ENCODE measurements at places on chromosomes 5 and 9.

GRCh38 chr9:137660144-137660543 is 41.3 kb downstream of the EHMT1 start:
- DNase-seq = no peak

- DNase-seq = no peak
Observed at GRCh38 chr5:96384353-96384752, 48.7 kb downstream of the PCSK1 start.

GRCh38 chr9:21097817-21098216 is 20.1 kb upstream of the IFNB1 start:
- DNase-seq = no peak

- DNase-seq = peak; percentile 4
Observed at GRCh38 chr5:54944364-54944763, 41.0 kb downstream of the ESM1 start.

DNA sequence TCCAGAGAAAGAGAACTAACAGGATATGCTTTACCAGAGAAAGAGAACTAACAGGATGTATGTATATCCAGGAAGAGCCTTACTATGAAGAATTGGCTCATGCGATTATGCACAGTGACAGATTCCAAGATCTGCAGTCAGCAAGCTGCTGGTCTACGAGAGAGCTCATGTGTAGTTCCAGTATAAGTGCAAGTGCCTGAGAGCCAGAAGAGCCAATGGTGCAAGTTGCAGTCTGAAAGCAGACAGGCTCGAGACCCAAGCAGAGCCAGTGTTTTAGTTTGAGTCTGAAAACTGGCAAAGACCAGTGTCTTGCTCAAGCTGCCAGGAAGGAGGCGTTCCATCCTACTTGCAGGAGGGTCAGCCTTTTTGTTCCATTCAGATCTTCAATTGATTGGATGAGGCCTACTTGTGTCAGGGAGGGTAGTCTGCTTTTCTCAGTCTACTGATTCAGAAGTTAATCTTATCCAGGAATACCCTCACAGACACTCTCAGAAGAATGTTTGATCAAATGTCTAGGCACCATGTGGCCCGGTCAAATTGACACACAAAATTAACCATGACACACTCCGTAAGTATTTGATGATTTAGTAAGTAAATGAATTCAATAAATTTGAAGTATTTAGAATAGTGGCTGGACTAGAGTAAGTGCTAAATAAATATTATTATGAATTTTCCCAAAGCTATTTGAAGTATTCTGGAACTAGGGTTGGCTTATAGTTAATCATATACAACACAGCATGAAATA is 372.1 kb upstream of the SGCD start:
- DNase-seq = no peak

DNA sequence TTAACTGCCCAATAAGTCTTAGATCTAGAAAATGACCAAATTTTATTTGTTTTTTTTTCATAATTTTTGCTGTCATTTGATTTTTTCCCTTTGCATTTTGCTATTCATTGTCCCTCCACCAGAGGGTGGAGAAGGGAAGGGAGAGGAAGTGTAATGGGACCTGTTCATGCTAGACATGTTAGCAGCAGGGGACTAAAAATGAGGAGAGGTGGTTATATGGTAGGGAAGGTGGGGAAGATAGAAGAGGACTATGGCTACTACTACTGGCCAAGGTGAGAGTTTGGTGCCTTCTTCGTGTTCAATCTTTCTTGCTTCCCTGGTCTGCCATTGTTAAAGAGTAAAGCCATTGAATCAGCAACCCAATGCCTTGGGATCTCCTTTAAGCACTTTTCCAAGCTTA is 6.4 kb downstream of the GRIA1 start:
- DNase-seq = no peak

DNA sequence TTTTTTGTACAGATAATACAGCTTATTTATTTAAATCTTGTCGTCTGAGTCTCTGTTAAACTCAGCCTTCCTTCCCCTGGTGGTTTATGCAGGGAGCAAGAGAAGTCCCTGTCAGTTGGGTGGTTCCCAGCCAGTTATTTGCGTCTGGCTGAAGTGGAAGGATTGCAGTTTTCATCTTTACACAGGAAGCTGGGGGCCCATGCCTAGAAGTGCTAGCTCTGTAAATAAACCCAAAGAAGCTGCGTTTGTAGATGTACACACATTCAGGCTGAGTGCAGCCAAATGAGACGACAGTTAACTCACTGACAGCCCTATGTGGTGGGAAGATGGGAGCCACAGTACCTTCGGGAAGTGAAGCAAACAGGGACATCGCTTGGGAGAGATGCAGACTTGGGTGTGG is 122.1 kb downstream of the SAXO1 start:
- no peak for DNase-seq

GRCh38 chr9:8456344-8456743 is 656.8 kb upstream of the DMAC1 start:
- DNase-seq = no peak

- no peak for DNase-seq
Observed at GRCh38 chr5:178854284-178854683, 5.5 kb upstream of the ZNF354B start.

- DNase-seq = no peak
Observed at GRCh38 chr5:170105642-170106611, at the start of gene FOXI1. TSS of gene FOXI1 (plus strand) at chr5:170105897. CDS start at chr5:170105958, 61 bp downstream.

GRCh38 chr9:74493512-74493911 is 3.6 kb upstream of the RORB start:
- no peak for DNase-seq

- no peak for DNase-seq
Observed at GRCh38 chr5:10936081-10936855, 175.2 kb upstream of the DAP start.

DNA sequence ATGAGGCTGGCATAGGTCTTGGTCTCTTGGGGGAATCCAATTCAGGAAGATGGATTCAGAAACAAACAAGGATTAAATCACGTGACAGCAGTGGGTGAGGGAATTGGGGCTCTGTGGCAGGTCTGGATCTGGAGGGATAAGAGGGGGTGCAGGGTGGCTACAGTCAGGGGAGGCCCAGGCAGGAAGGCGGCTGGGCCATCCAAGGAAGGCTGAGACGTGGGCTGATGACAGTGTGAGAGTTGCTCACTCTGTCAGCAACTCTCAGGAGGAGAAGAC is 65.8 kb upstream of the COL5A1 start:
- DNase-seq = no peak

DNA sequence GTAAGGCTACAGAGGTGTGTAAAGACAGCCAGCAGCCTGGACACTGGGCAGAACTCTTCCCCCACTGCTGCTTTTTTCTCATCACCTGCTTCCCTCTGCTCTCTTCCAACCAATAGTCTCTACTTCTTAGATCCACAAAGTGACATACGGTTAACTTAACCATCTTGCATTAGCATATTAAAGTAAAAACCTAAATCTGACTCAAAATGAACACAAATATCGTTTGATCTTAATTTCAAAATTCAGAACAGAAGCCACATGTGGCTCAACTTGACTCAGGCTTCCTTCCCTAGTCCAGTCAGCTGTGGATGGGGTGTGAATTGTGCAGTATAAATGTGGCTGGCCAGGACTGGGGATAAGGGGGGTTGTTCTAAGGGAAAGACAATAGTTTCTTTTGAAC is 114.3 kb downstream of the STARD4 start:
- DNase-seq = no peak

GRCh38 chr9:101271102-101271501 is 113.7 kb downstream of the BAAT start:
- DNase-seq = no peak

DNA sequence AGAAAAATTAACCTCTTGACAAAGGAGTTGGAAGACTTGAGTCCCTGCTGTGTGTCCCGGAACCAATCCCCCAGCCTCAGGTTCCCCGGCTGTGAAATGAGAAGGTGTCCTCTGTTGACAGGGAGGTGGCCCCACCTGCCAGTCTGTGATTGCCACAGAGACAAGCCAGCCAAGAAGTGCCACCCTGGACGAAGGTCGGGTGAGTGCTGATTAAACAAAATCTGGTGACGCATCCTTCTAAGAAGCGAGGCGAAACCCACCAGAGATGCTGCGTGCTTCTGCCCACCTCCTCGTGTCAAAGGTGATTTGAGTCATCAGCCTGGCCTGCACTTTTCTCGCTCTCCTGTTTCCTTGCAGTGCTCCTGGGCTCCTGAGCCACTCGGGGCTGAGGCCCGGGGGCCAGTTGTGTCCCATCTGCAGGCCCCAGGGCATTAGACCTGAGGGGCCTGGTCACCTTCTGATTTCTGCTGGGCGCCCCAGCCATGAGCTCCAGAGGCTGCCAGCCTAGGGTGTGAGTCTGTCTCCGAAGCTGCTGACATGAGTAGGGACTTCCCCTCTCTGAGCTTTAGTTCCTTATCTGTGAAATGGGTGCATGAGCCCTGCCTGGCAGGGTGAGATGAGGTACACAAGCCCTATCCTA is 28.7 kb downstream of the NEK6 start:
- DNase-seq = no peak

DNA sequence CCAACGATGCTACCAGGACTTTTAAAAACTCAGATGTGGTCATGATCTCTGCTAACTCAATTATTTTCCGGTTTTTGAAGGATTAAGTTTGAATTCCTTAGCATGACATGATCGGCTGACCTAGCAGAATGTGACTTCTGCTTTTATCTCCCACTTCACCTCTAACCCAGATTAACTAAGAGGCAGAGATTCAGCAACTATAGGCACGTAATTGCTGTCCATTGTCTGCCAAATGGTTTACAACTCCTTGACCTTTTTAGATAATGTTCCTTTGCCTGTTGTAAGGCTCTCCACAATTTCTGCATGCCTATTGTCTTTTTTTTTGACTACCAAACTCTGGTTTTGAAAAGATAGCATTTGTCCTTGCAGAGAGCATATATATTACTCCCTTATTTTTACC is 268.2 kb downstream of the BRINP1 start:
- no peak for DNase-seq

DNA sequence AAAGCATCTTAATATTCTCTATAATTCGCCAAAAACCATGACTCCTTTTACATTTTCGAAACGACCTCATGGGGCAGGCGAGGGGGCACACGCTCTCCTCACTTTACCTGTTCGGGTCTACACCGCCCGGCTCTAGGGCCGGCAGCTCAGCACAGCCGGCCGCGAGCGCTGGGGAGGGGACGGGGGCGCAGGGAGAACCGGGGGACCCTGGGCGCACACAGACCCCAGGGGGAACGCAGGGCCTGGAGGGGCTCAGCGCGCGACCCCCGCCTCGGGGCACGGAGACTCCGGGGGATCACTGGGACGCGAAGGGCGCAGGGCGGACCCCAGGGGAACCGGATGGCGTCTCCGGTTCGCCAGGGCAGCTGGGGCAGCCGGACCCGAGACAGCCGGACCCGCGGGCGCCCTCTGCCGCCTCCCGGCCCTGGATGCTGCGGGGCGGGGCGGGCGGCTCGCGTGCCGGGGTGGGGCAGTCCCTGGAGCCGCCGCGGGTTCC is at the start of gene AHRR:
Gene AHRR (plus strand): TSS at position 485 of the 496 bp plus-strand sequence. CDS start 22,189 bp downstream, outside the sequence.
- peak; percentile 83 for DNase-seq

DNA sequence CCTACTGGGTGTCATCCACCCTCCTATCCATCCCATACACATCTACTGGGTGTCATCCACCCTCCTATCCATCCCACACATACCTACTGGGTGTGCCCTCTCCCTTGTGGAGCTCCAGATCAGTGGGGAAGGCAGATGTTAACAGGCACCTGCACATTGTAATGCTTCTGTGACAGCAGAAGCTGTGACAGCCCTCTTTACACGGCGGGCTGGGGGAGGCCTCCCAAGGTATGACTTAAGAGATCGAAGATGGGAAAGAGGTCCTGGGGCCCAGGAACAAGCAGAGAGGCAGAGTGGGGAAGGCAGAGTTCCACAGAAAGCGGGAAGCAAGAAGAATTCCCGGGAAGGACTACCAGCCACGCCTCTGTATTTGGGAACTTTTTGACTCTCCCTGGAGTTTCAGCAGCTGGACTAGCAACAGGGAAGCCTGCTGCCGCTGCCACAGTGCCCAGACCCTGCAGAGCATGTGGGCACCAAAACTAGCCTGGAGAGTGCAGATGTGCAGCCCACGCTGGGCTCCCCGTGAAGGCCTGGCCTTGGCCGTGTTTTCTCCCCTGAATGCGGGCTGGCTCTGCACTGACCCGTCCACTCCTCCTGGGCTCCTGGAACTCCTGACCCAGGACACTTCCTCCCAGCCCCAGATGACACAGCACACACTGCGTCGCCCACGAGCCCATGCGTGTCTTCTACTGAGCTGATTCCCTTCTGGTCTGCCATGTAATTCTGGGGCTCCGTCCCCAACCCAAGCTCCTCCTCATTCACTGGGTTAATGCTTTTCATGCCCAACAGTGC is 9.3 kb downstream of the TOR1A start:
- DNase-seq = no peak

DNA sequence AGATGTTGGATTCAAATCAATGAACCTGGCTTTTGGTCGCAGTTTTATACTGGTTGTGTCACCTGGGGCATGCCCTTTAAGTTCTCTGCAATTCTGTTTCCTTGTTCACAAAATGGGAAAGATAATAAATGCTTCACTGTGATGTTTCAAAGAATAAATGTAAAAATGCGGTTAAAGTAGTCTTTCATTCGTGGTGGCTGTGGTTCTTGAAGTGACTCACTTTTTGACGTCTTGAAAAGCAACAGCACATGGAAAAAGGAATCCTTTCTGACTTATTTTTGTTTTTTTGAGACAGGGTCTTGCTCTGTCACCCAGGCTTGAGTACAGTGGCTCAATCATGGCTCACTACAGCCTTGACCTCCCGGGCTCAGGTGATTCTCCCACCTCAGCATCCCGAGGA is 88.4 kb upstream of the SLIT3 start:
- no peak for DNase-seq

GRCh38 chr9:20593537-20593936 is 28.8 kb downstream of the MLLT3 start:
- DNase-seq = no peak

DNA sequence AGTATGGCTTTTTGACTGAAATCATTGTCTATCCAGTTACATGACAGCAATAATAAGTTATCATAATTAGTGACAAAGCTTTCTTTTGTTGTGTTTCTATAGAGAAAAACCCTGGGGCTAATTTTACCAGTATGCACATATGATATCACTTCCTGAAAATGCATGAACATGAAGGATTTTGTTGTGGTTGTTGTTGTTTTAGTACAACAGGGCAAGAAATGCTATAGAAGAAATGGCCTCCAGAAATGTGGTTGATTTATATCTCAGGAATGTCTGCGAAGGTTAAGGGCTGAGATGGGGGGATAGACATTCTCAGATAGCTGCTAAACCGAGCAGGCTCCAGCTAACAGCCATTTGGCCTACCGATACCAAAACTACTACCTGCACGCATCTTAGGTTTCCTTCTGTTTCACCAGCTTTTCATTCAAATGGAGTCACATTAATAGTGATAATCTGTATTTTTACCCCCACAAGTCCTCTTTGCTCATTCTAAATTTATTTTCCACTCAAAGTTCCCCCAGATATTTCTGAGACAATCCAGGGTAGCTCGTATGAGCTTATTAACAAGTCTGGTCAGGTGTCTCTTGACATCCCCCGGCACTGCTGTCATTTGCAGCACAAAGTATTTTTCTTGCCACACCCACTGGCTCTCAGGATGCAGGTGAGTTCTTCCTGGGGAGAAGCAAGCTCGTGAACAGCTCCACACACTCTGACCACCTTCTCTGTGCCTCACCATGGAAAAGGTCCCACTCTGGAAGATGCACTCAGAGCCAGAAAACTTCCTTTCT is 232.4 kb upstream of the GAS1 start:
- DNase-seq = no peak
